Cortex of kidney (tissue), 1 donor: ENCODE measurements at places on chromosomes 11 and 22.

DNA sequence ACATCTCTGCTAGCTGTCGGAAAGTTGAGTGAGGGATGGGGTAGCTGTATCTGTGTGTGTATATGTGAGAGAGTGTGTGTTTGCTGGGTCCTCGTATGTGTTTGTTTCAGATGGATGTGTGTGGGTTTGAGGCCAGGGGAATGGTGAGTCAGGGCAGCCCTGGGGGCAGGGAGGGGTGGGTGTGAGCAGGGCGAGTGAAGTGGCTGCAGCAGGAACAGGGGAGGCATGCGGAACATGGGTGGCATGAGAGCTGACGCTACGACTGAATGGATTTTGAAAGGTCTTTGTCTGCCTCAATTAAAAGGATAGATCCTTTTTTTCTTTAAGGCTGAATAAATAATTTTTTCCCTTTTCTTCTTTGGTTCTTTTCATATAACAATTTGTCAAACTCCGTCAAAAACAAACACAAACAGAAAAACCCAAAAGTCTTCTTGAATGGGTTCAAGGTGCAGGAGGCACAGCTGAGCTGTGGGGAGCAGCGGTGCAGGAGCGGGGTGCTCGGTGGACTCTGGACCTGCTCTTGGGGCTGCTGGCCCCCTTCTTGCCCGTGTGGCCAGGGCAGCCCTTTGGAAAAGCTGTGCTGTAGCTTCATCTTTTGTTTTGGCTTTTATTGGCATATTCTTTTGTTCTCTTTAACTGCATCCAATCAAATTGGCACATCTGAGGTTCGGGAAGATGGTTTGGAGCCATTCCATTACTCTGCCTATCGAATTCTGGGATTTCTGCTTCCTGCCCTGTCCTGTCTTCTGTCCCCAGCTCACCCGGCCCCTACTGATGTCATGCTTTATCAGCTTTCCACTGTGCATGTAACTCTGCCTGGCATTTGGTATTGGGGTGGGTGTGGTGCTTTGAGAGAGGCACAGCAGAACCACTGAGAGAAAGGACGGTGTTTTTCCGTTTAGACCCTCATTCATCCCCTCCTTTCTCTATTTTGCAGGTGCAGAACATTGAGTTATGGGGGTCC, 80.1 kb downstream of the ADAMTS15 start:
- DNase-seq = no peak

DNA sequence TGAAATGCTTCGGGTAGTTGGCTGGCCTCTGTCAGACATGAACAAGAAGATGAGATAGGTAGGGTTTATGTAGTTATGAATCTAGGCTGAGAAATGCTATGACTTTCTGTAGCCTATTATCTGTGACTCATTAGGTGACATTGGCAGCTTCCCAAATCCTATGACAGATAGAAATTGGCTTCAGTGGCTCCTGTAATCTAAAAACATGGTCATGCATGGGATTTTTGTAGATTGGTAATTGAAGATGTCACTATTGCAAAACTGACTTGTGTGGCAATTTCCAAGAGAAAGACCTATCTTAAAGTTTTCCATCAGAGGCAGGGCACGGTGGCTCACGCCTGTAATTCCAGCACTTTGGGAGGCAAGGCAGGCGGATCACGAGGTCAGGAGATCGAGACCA, 29.4 kb upstream of the GRIK4 start:
- DNase-seq = no peak

- DNase-seq = no peak
These were observed 88.5 kb downstream of the ZBTB16 start for GRCh38 chr11:114148013-114148382.

- DNase-seq = no peak
These were observed 77.2 kb downstream of the MORC2 start for GRCh38 chr22:30891443-30891755.

DNA sequence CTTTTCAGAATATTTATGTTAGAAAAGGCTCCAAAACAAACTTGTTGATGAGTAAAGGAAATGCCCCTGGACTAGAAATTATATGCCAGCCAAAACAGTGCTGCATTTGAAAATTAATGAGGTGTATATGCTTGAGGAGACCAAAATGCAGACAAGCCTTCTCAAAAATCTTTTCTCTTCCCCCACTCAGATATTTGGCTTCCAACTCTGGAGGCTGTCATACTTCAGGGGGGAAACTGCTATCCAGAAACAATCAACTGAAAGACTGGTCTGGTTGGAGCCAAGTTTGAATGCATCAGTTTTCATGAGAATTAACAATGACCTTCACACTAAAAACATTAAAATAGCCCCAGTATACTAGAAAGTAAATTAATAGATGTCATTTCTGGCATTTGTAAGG, 98.2 kb downstream of the SGSM3 start:
- DNase-seq = no peak

DNA sequence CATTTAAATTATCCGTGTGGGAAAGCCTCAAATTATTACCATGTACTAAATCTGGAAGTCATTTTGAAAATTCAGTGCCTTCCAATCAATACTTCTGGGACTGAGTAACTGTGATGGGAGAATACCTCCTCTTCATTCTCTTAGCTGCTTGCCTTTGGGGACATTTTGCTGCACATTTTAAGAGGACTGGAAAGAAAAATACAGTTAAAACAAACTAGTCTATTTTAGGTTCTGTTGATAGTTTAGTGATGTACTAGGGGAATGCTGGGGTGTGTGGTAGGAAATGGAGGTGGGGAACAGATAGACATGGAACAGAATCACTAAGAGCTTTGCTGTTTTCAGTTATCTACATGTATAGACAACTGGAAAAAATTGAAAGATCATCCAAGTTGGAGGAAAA, 65.7 kb upstream of the APOA1 start:
- no peak for DNase-seq

DNA sequence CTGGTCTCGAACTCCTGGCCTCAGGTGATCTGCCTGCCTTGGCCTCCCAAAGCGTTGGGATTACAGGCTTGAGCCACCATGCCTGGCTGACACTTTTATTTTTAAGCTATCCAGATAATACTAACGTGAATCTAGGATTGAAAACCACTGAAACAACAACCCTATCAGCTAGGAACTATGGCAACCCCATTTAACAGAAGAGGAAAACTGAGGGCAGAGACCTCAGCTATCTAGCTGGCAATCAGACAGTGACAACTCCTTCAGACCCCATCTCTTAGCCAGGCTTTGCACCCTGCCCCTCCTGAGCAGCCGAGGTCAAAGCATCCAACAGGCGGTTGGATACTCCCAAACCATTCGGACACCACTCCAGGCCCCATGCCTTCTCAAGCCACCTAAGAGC, 14.1 kb downstream of the ABTB2 start:
- no peak for DNase-seq

DNA sequence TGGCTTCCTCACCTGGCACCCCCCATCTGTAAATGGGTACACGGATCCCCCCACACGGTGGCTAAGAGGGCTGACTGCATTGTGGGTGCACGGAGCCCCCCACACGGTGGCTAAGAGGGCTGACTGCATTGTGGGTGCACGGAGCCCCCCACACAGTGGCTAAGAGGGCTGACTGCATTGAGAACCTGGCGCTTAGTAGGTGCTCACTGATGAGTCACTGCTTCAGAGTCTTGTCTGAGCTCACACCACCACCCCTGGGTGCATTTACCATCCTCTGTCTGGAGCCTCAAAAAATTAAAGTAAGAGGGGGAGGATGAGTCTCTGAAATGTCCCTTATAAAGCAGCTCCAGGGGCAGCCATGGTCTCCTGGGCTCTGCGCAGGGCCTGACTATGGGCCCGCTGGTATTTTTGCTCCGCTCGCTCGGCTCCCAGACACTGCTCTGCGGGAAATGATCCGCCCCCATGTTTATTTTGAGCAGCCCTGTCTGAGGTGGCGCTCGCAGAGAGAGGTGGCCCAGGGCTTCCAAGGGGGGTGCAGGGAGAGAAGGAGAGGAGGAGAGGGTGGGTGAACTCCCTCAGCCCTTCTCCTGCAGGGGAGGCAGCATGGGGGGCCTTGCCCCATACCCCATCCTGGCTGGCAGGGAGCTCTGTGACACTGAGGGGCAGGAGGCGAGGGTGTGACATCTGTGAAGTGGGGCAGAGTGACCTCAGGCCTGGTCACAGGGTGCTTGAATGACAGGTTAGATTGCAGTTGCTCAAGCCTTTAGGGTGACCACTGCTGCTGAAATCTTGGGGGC, 82.6 kb downstream of the CACNA1I start:
- DNase-seq = no peak

- DNase-seq = no peak
These were observed 13.3 kb downstream of the MPST start for GRCh38 chr22:37032535-37033460.

GRCh38 chr22:30265823-30266444, 717 bp downstream of the OSM start:
- no peak for DNase-seq

GRCh38 chr22:26674211-26675190, 17.1 kb downstream of the MIAT start:
- DNase-seq = no peak

- DNase-seq = no peak
These were observed 944.6 kb downstream of the OPCML start for GRCh38 chr11:132587716-132588115.

- DNase-seq = no peak
These were observed 6.6 kb downstream of the KLHL22 start for GRCh38 chr22:20488946-20489345.

GRCh38 chr22:25797498-25798290, 55.7 kb downstream of the MYO18B start:
- DNase-seq = no peak

DNA sequence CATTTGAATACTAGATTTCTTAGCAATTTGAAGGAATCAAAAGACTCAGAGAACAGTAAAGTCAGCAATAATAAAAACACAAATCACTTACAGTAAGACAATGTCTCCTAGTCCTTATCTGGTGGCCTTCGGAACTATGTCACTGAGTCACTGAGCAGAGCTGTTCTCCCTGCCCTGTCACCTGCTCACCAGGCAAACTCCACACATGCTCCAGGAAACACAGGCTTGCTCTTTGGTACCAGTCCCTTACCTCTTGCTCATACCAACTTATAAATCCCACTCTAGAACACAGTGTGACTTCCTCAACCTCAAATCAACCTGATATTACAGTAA, 81.1 kb upstream of the CHRM4 start:
- no peak for DNase-seq

GRCh38 chr11:13944911-13945425, 17.6 kb upstream of the SPON1 start:
- no peak for DNase-seq

GRCh38 chr22:19739448-19739895, 16.1 kb downstream of the GP1BB start:
- DNase-seq = no peak

GRCh38 chr11:13152736-13153541, 124.7 kb upstream of the BMAL1 start:
- no peak for DNase-seq

DNA sequence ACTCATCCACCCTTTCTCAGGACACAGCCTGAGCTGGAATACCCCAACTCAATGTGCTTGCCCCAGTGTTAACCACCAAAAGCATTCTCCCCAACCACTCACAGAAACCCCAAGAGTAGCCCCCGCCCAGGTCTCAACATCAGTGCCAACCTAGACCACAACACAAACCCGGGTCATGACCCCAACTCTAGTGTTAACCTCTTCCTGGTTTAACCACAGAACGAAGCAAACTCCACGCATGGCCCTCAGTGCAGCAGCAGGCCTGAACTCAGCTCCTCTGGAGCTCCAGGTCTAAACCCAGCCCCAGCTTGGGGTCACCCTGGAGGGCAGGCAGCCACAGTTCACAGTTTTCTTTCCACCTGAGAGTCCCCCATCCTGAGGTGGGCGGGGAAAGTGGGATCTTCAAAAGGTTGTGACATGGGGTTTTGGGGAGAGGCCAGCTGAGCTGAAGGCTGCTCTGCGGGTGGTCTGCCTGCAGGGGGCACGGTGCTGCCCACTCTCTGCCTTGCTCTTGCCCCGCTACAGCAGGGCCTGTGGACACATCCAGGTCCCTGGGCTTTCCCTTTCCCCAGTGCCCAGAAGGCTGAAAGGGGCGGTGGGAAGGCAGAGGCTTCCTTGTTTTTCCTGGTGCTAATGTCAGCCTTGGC, 37.9 kb downstream of the NECTIN1 start:
- DNase-seq = no peak

- no peak for DNase-seq
These were observed 13.8 kb upstream of the MIAT start for GRCh38 chr22:26643418-26644100.

DNA sequence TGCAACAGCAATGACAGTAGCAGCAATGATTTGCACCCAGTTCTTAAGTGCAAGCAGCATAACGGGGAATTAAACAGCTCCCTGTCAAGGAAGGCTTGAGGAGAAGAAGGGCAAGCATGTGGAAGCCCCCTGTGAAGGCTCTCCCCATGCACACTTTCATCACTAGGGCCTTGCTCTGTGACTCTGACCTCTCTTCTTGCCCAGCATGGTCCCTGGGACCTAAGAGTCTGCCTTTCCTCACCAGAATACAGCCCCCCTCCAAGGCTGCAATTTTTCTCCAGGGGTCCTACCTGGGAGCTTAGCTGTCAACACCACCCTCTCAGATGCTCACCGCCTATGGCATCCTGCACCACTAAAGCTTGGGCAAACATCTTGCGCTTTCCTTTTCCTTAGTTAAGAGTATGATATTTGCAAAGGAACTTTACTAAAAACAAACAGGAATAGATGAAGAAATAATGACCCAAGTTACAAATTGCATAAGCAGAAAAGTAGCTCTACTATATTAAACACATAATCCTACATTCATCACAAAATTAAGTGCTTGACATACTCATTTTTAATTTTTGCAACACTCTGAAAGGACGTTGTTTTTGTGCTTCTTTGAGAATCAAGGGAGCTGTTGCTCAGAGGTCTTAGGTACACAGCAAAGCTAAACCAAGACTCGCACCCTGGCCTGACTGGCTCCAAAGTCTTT, 187.6 kb downstream of the ADAMTS15 start:
- no peak for DNase-seq

- no peak for DNase-seq
These were observed 88.4 kb downstream of the UBASH3B start for GRCh38 chr11:122743949-122744348.

- DNase-seq = no peak
These were observed 58.4 kb downstream of the CD82 start for GRCh38 chr11:44623731-44624491.
